ENCODE measurements at places on chromosomes 7 and 10.

DNA sequence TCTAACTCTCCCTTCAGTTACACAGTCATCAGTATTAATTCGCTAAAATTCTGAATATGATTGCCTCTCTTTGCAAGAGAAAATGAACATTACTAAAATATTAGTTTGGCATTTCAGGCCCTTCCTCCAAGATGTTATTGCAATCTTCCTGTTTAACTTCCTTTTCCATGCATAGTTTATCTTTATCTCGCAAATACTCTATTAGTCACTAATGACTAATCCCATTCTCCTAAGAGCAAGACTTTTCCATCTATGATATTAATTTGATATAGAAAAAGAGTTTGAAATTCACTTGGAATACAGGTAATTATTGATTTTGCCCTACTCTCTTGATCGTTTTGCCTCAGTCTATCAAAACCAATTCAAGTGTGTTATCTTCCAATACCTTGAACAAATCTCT, 41.8 kb upstream of the SEMA3A start:
- DNase-seq: no peak

DNA sequence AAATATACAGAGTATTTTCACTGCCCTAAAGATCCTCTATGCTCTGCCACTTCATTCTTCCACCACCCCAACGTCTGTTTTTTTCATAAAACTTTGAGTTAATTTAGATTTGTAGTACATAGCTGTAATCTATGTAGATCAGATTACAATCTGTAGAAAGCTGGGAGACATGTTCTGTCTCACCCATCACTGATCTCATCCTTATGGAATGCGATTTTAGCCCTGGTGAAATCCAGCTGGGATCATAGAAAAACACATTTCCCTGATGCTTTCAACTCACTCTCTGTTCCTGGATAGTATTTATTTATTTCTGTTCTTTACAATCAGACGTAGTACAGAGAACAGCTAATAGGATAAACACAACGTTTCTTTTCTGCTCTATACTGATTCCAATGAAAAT, 521.0 kb downstream of the KIF20B start:
- DNase-seq: peak; percentile 74

GRCh38 chr7:82975811-82976468, 186.7 kb downstream of the PCLO start:
- DNase-seq: no peak

DNA sequence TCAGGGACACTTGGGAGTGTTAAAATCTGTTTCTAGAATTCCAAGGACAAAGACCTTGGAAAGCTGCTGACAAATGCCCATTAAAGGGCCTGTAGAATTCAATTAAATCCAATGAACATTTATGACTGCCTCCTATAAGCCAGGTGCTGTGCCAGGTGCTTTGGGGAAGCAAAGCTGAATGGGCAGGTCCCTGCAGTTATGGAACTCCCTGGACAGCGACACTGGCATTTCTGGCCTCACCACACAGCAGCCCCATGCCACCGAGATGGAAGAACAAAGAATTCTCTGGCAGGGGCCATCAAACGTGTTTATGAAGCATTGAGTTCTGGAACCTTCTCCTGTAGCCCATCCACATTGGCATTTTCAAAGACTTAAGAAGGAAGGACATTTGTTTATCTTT, 45.6 kb upstream of the LOXL4 start:
- no peak for DNase-seq

GRCh38 chr7:52961084-52961483, 74.3 kb upstream of the POM121L12 start:
- DNase-seq: no peak

DNA sequence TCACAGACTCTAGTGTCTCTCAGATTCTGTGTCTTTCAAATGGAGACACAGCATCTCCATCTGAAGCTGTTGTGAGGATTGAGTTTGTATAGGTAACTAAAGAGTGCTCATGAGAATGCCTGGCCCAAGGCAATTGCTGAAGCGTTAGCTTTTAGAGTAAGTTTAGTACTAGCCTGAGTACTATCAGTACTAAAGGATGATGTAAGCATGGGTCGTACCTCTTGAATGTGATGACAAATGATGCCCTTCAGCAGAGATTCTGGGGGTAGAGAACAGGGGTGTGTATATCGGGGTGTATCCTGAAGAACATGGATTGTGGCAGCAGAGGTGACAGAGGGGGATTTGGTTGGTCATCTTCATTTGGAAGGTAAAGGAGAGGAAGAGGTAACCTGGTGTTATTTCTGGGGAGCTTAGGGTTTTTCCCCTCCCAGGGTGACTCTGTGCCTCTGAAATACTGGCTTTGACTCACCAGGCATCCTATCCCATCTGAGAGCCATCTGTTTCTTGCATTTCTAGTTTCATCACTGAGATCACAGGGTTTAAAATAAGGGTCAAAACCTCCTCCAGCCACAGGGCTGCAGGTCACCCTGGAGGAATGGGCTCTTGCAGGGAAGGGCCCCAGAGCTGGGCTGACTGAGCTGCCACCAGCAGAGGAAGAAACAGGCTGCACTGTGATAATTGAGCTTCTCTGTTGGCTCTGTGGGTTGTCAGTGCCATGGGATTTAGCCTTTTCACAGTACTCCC, 756.0 kb downstream of the KCNMA1 start:
- DNase-seq: no peak

DNA sequence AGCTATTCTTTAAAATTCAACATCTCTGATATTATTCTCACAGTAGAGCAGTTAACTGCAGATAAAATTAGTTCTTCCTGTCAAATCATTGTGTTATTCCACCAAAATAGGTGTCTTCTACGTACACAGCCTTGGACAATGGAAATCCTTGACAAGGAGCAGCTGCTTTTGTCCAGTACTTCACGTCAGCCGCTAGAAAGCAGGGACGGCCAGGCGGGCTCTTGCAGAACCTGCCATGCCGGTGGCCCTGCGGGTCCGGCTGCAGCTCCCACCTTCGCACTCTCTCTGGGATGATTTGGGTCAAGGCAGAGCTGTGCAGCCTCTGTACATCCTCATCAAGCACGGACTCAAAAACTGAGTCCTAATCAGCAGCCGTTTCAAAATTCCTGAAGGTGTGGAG, 2.2 kb upstream of the FOXI2 start:
- peak; percentile 13 for DNase-seq
